ENCODE measurements at places on chromosomes 6 and 20.
A peak's percentile ranks its signal among the peaks of the same experiment; 100 is the strongest.

DNA sequence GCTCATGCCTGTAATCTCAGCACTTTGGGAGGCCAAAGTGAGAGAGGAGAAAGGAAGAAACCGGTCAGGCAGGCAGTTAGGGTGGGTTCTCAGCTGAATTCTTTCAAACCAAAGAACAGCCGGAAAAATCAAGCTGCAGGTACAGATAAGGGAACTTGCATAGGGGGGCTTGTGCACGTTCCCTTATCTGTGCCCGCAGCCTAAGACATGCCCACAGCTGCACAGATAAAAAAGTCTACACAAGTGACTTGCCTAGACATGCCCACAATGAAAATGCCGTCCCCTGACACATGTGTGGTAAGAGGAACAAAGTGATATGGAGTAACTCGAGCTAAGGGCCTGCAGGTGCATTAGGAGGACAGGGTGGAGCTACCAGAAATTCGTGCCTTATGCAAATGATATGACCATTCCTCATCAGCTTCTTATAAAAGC is 175.8 kb upstream of the SALL4 start:
- no peak for DNase-seq

GRCh38 chr6:20028143-20028542 is 184.1 kb downstream of the MBOAT1 start:
- no peak for DNase-seq

DNA sequence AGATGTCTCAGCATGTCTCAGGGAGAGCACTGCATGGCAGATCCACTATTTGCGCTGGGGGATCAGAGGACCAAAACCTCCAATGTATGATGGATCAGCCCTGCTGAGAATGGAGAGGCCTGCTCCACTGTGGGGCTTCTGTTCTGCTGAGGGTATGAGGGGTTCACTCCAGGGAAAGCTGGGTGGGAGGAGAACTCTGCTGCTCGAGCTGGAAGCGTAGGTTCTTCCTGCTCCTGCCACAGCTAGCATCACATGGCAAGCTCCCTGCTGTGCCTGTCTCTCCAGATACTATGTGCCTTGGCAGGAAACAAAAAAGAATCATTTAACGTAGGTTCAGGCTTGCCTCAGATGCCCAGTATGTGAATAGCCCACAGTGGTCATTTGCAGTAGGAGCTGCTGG is 105.8 kb downstream of the EPM2A start:
- DNase-seq: no peak

GRCh38 chr20:42150230-42150629 is 532.1 kb upstream of the CHD6 start:
- DNase-seq: no peak

DNA sequence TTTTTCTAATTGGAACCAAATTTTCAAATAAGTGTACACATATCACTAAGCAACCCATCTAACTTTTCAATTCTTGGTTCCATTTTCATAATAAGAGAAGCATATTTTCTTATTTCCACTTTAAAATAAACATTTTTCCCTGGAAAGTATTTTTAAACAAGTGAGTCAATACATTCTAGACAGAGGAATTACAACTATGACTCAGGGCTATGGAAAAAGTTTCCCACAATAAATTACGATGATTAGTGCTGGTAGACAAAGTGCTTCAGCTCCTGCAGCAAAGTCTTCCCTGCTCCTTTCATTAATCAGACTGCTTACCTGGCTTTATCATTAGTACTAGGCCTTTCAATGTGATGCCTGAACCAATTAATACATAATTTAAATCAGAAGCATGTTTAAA is 322.5 kb downstream of the HACE1 start:
- no peak for DNase-seq

GRCh38 chr20:34571753-34572152 is 13.2 kb downstream of the MAP1LC3A start:
- DNase-seq: no peak

GRCh38 chr6:106199998-106200397 is 113.9 kb downstream of the PRDM1 start:
- DNase-seq: no peak

DNA sequence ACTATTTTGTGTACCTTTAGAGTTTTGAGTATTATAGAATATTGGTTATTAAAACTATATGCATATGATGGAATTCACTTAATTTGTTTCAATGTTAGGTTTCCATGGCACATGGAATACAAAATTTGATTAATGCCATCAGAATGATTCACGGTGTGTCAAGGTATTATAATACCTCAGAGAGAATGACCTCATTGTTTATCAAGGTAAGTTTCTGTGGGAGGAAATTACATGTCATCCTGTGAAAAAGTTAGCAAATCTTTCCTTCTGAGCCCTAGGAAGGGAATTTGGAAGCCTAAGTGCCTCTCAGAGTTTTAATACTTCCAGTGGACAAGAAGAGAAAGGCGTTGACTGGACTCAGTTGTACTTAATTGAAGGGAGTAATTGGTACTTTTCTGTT is 40.8 kb downstream of the DNAH8 start:
- DNase-seq: no peak

GRCh38 chr20:50957798-50958614 is at the start of gene DPM1:
Gene DPM1 (minus strand): TSS chr20:50958532. CDS start chr20:50958523, 9 bp downstream.
- DNase-seq: peak; percentile 81

GRCh38 chr20:12337601-12338000 is 419.9 kb downstream of the BTBD3 start:
- DNase-seq: no peak

- no peak for DNase-seq
Observed at GRCh38 chr20:32485770-32486478, 99.2 kb downstream of the NOL4L start.

DNA sequence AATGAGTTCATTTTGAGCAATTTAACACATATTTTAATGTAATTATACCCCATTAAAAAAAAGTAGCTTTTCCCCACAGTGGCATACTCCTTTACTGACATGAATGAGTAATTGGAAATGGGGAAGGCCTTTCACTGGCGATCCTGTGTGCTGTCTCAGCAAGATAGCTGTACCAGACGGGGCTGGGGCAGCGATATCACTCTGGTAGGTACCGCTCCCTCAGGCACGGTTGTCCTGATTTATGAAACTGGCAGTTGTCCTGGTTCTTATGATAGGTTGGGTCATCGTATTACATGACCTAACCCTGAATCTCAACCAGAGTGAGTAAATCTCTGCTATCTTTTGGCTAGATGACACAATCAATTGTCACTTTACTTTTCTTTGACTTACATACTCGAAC is 355.0 kb upstream of the MAP3K7 start:
- no peak for DNase-seq

DNA sequence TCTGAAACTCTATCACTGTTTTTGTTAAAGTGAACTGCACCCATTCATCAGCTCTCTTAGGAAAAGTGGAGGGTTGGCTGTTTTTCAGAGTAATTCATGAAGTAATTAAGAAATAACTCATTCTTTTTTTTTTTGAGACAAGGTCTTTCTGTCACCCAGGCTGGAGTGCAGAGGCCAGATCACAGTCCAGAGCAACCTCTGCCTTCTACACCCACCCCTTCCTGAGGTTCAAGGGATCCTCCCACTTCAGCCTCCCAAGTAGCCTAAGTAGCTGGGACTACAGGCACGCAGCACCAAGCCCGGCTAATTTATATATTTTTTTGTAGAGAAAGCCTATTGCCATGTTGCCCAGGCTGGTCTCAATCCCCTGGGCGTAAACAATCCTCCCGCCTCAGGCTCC is 2.6 kb downstream of the ZNFX1 start:
- no peak for DNase-seq

- DNase-seq: peak; percentile 72
Observed at GRCh38 chr6:34027445-34027936, 118.4 kb downstream of the GRM4 start.

DNA sequence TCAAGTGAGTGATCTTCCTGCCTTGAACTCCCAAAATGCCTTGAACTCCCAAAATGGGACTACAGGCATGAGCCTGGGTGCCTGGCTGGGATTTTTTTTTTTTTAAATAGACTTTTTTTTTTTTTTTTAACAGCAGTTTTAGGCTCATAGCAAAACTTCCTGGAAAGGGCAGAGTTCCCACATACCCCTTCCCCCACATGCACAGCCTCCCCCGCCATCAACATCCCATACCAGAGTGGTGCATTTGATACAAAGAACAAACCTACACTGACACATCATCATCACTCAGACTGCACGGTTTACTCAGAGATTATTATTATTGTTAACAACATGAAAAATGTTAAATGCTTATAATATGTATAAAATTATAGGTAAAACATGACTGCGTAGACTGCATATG is 26.0 kb downstream of the UQCC1 start:
- DNase-seq: no peak

GRCh38 chr6:100465701-100466409 is 1.1 kb upstream of the SIM1 start:
- DNase-seq: no peak

- no peak for DNase-seq
Observed at GRCh38 chr6:78538002-78538401, 329.3 kb upstream of the IRAK1BP1 start.

All from stimulated activated CD4-positive, alpha-beta T cell treated with anti-CD3 and anti-CD28 coated beads, Interleukin-2, amount 100 ng/mL, for 48 hours (primary cell).